ENCODE measurements at places on chromosomes 5 and 9. TPM values are rescaled to one million over a fixed set of nuclear protein-coding genes. Genes with fewer than 3 reads are reported as not detected.

DNA sequence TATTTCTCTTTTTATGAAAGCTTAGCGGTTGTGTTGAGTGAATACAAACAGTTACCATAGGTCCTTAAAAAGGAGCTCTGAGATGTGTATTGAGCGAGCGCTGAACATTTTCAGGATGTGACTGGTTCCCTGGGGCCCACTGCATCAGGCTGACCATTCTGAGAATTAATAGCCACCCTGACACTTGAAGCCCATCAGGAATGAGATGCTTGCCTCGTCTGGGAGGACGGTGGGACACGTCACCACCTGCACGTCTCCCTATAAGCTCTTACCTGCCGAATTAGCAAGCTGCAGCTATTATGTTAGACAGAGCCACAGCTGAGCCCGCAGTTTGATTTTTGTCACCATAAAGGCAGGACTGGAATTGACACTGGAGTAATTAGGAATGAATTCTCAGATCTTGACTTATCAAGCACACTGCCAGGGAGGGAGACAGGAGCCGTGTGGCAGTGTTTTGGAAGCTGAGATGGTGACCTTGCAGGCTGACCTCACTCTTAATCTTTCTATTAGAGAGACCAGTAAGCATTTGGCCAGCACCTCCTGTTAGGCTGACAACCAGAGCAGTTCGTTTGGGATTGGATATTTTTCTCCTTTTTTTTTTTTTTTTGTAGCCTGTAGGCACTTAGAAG is 373.1 kb upstream of the WWC1 start:
- H3K27me3 ChIP-seq, result no peaks in the 10 kb centered on the region
- no peak overlapping the region for H3K27ac ChIP-seq
- no peak for DNase-seq
- no peak overlapping the region for H3K4me3 ChIP-seq
- H3K4me1 ChIP-seq, result no peaks in the 10 kb centered on the region
- H3K36me3 ChIP-seq, result no peaks in the 10 kb centered on the region

DNA sequence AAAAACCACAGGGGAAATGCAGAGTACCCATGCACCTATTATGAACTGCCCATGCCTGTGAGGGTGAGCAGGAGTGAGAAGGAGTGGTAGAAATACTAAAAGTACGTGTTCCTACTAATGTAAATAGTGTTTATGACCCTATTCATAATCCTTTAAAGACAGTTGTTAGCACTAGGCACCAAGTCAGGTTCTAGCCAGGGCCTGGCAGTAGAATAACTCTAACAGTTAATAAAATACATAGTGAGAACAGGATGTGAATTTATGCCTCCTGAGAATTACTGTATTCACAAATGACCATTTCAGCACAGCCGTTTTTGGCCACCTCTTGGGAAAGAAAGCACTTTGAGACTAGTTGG is 103.2 kb upstream of the TARS1 start:
- no peak for DNase-seq
- H3K27ac ChIP-seq, result no peak overlapping the region
- no peaks in the 10 kb centered on the region for H3K4me1 ChIP-seq
- H3K4me3 ChIP-seq, result no peak overlapping the region
- no peaks in the 10 kb centered on the region for H3K36me3 ChIP-seq

The SLC6A19 gene
- not detected for total RNA-seq

- H3K27me3 ChIP-seq, result peaks cover 10% of the 10 kb centered on the region
- no peak for DNase-seq
- no peak overlapping the region for H3K4me3 ChIP-seq
- H3K4me1 ChIP-seq, result peaks cover 12% of the 10 kb centered on the region
Measured at GRCh38 chr5:177472460-177473442, 683 bp downstream of the DBN1 start.

The PCDHB4 gene
- total RNA-seq, result 2.0 TPM

The ASS1 gene
- 192 TPM for total RNA-seq

DNA sequence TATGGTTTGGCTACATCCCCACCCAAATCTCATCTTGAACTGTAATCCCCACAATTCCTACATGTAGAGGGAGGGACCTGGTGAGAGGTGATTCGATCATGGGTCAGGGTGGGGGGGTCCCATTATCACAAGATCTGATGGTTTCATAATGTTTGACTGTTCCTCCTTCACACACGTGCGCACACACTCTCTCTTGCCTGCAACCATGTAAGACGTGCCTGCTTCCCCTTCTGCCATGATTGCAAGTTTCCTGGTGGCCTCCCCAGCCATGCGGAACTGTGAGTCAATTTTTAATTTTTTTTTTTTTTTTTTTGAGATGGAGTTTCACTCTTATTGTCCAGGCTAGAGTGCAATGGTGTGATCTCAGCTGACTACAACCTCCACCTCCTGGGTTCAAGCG is 27.0 kb downstream of the FAM169A start:
- H3K4me3 ChIP-seq, result no peak overlapping the region
- no peak overlapping the region for H3K27ac ChIP-seq
- no peak for DNase-seq
- no peaks in the 10 kb centered on the region for H3K36me3 ChIP-seq

GRCh38 chr9:19223724-19224123 is 6.8 kb upstream of the DENND4C start:
- no peaks in the 10 kb centered on the region for H3K27me3 ChIP-seq
- DNase-seq, result no peak
- no peak overlapping the region for H3K27ac ChIP-seq
- H3K4me3 ChIP-seq, result no peak overlapping the region
- no peaks in the 10 kb centered on the region for H3K4me1 ChIP-seq

GRCh38 chr5:98200726-98201541 is 572.5 kb upstream of the RGMB start:
- no peak overlapping the region for H3K4me3 ChIP-seq
- DNase-seq, result no peak
- no peaks in the 10 kb centered on the region for H3K36me3 ChIP-seq
- H3K27ac ChIP-seq, result no peak overlapping the region
- no peaks in the 10 kb centered on the region for H3K4me1 ChIP-seq

The BNC2 gene
- 5.9 TPM for total RNA-seq

DNA sequence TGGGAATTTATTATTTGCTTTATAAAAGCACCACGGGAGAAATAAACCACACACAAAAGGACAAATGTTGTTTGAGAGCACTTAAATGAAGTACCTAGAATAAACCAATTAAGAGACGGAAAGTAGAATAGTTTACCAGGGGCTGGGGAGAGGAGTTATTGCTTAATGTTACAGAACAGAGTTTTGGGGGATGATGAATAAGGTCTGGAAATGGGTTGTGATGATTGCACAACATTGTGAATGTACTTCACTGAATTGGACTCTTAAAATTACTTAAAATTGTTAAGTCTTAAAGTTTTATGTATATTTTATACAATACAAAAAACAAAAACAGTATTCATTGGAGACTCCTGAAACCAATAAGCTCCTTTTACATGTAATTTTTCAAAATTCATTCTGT is 1.5 kb downstream of the ZBTB43 start:
- peaks cover 44% of the 10 kb centered on the region for H3K4me1 ChIP-seq
- peaks cover 19% of the 10 kb centered on the region for H3K36me3 ChIP-seq
- H3K27me3 ChIP-seq, result no peaks in the 10 kb centered on the region

The GLRA1 gene
- 0.53 TPM for total RNA-seq

- no peak overlapping the region for H3K27ac ChIP-seq
- no peaks in the 10 kb centered on the region for H3K4me1 ChIP-seq
- no peaks in the 10 kb centered on the region for H3K27me3 ChIP-seq
- H3K36me3 ChIP-seq, result no peaks in the 10 kb centered on the region
- no peak for DNase-seq
- no peak overlapping the region for H3K4me3 ChIP-seq
Measured at GRCh38 chr9:99078717-99079116, 26.2 kb upstream of the TGFBR1 start.

- peaks cover 5% of the 10 kb centered on the region for H3K4me1 ChIP-seq
- H3K27ac ChIP-seq, result no peak overlapping the region
- H3K4me3 ChIP-seq, result no peak overlapping the region
- H3K27me3 ChIP-seq, result no peaks in the 10 kb centered on the region
- no peak for DNase-seq
- H3K36me3 ChIP-seq, result no peaks in the 10 kb centered on the region
Measured at GRCh38 chr9:97980918-97981845, 2.0 kb upstream of the ANP32B start.

Data from adrenal gland (tissue), 19 donors.